ENCODE measurements at places on chromosomes 4 and X. TPM values are rescaled to one million over a fixed set of nuclear protein-coding genes. Genes with fewer than 3 reads are reported as not detected.
A peak's percentile ranks its signal among the peaks of the same experiment; 100 is the strongest.

GRCh38 chr4:8403173-8403753, 37.3 kb downstream of the ACOX3 start:
- DNase-seq: peak; percentile 80

DNA sequence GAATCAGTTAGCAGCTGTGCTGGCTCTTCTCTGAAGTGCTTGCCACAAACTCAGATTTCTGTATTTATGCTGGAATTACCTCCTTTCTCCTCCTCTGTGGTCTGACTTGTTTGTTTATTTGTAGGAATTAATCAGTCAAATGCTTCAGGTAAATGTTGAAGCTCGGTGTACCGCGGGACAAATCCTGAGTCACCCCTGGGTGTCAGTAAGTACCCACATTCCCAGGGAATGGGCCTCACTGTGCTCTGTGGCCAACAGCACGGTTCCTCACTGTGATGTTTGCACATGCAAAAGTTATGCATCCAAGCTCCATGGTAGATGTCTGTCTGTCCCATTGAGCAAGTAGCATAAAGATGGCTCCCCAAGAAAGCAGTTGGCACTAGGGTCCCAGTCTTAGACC, 169.9 kb downstream of the DCLK2 start:
- DNase-seq: no peak

- DNase-seq: peak; percentile 4
These were observed 5.7 kb downstream of the RAB40A start for GRCh38 chrX:103513476-103514108.

- DNase-seq: no peak
These were observed 271.8 kb downstream of the INPP4B start for GRCh38 chr4:142574306-142574705.

DNA sequence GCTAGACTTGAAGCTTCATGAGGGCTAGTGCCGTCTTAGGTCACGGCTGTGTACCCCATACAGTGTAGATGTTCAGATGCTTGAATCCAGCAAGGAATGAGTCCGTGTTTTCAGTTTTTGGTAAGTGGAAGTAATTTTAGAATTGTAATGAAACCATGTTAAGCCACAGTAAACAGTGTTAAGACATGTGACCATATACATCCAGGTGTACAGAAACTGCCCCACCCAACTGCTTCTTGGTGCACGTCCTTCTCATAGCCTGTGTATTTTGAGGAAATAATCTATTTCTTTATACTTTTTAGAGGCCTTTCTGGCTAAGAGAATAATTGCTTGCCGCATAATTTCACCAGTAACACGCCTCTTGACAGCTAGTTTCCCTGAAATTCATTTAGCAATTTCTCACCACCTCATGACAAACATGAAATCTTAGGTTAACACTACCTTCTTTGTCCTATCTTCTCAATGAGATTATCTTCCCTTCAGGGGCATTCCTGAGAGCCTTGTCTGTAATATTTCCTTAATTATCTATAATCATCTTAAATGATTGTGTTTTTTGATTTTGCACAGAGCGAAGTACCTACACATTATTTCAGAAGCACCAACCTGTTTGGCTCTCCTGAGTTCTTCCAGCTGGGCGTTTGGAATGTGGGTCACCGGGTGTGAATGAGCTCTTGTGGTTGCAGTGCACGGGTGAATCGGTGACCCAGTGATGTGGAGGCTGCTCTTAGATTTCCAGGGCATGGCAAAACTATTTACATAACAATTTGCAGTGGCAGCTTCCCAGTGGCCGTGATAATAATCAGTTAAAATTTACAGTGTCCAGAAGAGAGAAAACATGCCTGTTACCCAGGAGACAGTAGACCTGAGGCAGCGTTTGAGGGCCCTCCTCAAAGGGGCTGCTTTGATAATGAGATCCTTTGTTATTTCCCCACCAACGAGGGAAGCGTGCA, 50.2 kb upstream of the TADA2B start:
- peak; percentile 38 for DNase-seq

DNA sequence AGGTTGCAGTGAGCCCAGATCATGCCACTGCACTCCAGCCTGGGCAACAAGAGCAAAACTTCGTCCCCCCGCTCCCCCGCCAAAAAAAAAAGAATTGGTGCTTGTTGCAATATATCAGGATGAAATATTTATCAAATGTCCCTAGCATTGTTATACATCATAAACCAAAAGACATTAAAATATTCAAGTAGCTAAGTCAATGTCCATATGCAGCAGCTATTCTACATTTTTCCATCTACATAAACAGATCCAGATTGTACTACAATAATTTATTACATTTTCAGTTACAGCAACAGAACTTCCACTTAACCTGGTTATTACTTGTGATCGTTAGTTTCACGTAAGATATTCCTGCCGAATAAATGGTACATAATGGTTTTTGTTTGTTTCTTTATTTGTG, 64.1 kb downstream of the ARAP2 start:
- no peak for DNase-seq

DNA sequence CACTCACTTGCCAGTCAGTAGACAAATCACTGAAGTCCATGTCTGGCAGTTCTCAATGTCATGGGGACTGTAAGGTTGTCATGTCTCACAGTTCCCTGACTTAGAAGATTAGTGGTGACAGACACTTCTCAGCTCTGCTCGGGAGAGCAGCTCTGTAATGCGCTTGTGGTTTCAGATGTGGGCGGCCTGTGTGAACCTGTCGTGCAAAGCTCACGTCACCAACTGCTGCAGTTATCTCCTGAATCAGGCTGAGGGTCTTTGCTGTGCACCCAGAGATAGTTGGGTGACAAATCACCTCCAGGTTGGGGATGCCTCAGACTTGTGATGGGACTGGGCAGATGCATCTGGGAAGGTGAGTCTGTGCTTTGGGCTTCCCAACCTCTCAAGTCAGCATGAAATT, at the start of gene IL9R:
Gene IL9R, plus strand, starts transcription at position 261 of the 400 bp plus-strand sequence. Its CDS starts 64 bp downstream, at position 325.
- DNase-seq: no peak

- no peak for DNase-seq
These were observed 33.1 kb downstream of the DLG3 start for GRCh38 chrX:70477734-70478075.

DNA sequence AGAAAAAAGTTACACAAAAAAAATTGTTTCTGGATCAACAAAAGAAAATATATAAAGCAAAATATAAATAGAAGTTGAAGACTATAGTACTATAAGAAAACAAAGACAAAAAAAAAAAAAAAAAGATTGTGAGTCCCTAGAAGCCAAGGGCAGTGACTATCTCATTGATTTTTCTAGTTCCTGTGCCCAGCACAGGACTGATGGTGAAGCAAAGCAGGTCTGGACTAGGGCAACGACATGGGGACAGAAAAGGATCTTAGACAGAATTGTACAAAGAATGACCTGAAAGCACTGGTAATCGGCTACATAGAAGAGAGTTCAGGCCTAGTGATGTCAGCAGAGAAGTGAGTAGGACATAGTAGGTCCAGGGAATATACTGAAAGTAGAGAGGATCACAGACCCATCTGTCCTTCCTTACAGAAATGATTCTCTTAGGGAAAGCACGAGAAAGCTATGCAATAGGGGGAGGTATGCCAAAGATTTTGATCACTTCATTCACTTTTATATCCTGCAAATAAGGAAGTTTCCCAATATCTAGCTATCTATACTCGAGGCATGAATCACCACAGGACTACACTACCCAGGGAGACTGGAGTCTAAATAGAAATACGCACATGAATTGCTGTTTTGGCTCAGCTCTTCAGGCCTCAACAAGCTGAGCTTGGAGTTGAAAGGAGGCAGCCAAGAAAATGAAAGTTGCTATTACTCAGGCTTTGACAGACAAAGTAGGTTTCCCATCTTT, 230.9 kb upstream of the GPC4 start:
- no peak for DNase-seq

- no peak for DNase-seq
These were observed 45.6 kb upstream of the CHRNA9 start for GRCh38 chr4:40289366-40290188.

SMR3B gene
- not detected for total RNA-seq

GRCh38 chr4:127632420-127633403, at the start of gene INTU:
TSS of gene INTU (plus strand) at chr4:127632957. CDS start at chr4:127633035, 78 bp downstream.
- peak; percentile 89 for DNase-seq

- DNase-seq: no peak
These were observed 26.8 kb downstream of the SH3TC1 start for GRCh38 chr4:8225706-8226443.

ZNF674 gene
- total RNA-seq: 8.2 TPM

ENPEP gene
- not detected for total RNA-seq

GRCh38 chrX:56802428-56802827, 73.4 kb downstream of the NBDY start:
- DNase-seq: no peak

- DNase-seq: no peak
These were observed 878.8 kb downstream of the C4orf33 start for GRCh38 chr4:129974730-129975129.

NKX6-1 gene
- total RNA-seq: 0.62 TPM

COMMD8 gene
- 9.5 TPM for total RNA-seq

MAGEA8 gene
- total RNA-seq: not detected

- DNase-seq: peak; percentile 81
These were observed 9.6 kb downstream of the CC2D2A start for GRCh38 chr4:15479089-15479912.

TIMM8A gene
- 5.0 TPM for total RNA-seq

VCX3A gene
- total RNA-seq: not detected

- no peak for DNase-seq
These were observed 234.8 kb downstream of the BCOR start for GRCh38 chrX:39862963-39863362.

- no peak for DNase-seq
These were observed 73.8 kb downstream of the LARP1B start for GRCh38 chr4:128134925-128135324.

DNA sequence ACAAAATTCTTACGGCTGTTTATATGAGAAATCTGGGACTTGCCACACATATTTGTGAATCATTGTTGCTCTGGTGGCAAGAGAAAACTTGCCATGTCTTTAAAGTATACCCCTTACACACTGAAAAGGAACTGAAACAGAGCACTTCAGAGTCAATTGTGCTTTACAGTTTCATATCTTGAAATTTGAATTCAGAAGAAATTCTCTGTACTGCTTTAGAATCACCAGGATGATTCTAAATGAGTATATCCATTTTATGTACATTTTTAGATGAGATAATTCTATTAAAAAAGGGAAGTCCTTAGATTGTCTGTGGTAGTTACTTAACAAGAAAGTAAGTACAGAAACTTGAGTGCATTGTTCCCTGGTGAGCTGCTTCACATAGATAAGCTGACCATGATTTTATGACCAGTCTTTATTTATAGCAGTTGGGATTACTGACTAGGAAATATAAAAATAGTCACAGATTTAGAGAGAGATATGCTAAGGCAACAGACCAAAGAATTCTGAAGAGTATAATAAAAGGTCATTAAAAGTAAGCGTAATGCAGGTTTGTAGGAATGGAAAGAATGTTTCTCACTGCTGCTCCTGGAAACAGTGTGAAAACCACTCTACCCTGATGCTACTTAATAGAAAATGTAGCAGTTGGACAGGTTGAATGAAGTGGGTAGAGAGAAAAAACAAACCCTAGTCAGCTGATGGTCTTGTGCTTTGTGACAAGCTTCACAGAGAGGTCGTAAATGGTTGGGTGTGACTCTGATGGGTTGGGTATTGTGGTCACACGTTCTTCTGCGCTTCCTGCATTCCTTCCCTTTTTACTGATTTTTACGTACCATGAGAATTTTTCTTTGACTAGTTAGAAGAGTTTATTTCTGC, 41.0 kb downstream of the FNIP2 start:
- peak; percentile 77 for DNase-seq

DNA sequence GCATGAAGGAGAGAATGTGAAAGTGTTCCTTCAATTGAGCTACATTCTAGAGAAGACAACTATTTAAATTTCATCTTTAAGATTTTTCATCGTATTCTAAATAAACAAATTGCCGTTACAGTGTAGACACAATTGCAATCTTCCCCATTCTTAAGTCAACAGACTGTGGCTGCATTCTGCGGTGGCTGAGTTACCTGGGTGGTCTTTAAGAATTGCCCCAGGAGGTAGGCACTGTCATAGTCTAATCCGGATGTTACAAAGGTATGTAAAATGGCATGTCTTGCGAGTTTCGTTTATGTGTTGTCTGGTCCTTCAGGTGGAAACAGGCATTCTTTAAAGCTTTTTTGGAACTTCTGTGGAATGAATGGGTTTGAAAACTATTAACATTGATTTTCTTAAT, 586.1 kb upstream of the PITX2 start:
- no peak for DNase-seq

DNA sequence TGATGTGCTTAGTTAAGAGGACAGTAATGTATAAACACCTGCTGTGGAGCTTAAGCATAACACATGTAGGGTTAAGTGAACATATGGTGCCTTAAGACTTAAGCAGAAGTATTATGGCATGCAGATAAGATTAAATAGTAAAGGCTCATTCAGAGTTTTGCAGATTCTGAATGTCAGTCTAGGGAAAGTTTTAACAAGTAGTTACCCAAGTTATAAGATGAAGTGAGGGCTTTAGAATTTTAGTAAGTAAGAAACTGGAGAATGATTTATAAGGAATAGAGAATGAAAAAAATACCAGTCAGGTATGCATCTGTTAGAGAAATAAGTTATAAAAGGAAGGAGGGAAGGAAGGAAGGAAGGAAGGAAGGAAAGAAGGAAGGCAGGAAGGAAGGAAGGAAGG, 902.1 kb downstream of the TRAM1L1 start:
- DNase-seq: no peak

DNA sequence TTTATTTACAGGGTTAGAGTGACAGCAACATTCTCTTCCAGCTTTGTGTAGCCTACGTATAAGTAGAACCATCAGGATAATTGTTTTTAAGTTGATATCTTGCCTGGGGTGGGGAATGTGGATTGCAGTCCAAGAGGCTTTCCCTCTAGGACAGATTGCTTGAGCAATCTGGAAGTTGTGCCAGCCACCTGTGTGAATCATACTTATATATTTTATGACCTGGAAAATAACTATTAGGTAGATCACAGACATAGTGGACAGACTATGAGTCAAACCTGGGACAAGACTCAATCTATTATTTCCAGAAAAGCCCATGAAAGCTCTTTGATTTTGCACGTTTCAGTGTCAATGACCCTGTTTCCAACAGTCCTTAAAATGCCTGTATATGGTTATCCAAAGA, 98.9 kb downstream of the TLL1 start:
- DNase-seq: peak; percentile 90

DNA sequence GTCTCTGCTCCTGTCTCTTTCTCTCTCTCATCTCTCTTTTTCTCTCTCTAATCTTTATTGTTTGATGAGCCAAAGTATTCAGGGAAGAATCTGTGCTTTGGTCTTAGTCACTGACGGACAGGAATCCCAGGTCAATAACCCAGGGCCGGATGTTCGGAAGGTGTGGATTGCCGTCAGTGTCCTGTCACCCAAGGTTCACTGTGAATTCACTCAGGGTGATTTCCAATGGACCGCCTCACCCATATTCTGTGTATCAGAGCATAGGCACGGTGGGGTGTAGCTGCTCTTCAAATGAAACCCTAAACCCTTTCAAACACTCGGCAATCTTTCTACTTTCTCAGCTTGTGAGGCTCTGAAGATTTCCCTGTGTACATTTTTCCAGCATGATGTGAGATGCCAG, 144.6 kb upstream of the GPC4 start:
- peak; percentile 38 for DNase-seq

HTR2C gene
- 0.07 TPM for total RNA-seq

NEUROG2 gene
- total RNA-seq: not detected

- DNase-seq: peak; percentile 37
These were observed 33.9 kb downstream of the PRDM8 start for GRCh38 chr4:80231180-80231579.

Measured in PC-3 (cell line).